Stimulated activated CD8-positive, alpha-beta memory T cell treated with anti-CD3 and anti-CD28 coated beads, Interleukin-15, amount 100 ng/mL, for 1 hour (primary cell): ENCODE measurements at places on chromosomes 5 and 9.

- no peak for DNase-seq
Measured at GRCh38 chr5:120314191-120314590, 149.9 kb upstream of the PRR16 start.

GRCh38 chr5:159601216-159601615 lies 270.9 kb upstream of the IL12B start:
- DNase-seq: no peak

- no peak for DNase-seq
Measured at GRCh38 chr5:59592101-59592500, 301.4 kb downstream of the PDE4D start.

DNA sequence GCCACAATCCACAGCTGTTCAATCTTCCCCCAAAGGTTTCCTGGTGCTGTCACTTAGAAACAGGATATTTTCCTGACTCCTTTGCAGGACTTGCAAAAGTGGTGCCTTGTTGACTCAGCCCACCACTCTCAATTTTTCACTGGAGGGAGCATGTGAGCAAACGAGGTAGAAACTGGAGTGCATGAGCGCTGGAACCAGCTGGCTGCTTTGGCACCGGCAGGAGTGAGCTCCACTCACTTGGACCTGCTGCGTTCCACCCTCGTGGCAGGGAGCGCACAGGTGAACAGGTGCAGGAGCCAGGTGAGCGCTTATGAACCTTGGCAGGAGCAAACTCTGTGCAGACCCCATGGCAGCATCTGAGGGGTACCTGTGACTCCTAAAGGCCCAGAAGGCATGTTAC lies 364.1 kb upstream of the RORB start:
- no peak for DNase-seq

GRCh38 chr9:93422977-93423616 lies 28.4 kb upstream of the FAM120A start:
- DNase-seq: no peak

- no peak for DNase-seq
Measured at GRCh38 chr5:112998296-112998695, 21.7 kb downstream of the DCP2 start.

GRCh38 chr5:150703762-150704161 lies 2.9 kb upstream of the RBM22 start:
- DNase-seq: no peak

GRCh38 chr9:127654619-127655018 lies 42.5 kb downstream of the STXBP1 start:
- DNase-seq: no peak

GRCh38 chr5:65172486-65173129 lies 309.1 kb downstream of the ADAMTS6 start:
- no peak for DNase-seq

DNA sequence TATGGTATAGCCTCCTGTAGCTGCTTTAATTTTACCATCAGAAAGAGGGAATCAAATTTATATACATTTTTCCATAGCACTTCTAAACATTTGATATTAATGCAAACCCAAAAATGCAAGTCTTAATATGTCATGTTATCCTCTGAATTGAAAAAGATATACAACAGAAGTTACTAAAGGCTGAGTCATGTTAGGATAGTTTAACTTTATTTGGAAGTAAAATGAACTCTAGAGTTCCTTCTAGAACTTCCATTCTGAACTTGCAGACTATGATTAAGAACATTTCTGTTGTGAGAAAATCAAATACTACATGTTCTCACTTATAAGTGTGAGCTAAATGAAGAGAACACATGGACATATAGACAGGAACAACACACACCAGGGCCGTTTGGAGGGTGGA lies 317.3 kb upstream of the PRR16 start:
- no peak for DNase-seq

GRCh38 chr9:136645903-136646754 lies 16.6 kb upstream of the EGFL7 start:
- no peak for DNase-seq

- no peak for DNase-seq
Measured at GRCh38 chr9:126639318-126640000, 25.7 kb downstream of the LMX1B start.

DNA sequence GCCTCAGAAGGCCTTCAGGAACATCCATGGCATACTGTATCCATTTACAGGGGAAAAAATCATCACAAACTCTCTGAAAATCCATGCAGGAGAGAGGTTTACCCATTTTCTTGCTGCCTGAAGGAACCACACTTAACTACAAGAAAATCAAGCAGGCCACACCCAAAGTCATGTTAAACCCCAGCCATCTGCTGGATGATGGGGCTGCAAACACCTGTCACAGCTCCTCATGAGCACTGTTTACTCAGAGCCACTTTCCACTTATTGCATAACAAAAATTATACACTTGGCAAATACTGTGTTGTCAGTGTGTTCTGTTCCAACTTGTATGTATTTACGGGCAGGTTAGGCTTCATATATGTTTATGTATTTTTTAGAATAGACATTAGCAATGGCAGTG lies 35.8 kb downstream of the PPIC start:
- DNase-seq: no peak

DNA sequence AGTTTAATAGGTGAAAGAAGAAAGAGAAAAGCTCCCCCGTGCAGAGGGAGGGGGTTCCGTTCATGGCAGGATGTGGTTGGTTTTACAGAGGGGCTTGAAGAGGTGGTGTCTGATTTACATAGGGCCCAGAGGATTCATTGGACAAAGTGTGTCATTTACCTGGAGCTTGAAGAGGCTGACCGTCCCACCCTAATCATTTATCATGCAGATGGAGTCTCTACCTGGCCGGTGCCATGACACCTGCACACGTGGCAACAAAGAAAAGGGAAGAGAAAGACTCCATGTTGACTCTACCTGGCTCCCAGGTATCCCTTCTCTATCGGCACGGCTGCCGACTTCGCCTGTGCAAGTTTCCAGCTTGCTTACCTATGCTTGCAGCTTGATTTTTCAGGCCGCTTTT lies 35.3 kb upstream of the PRRC2B start:
- DNase-seq: no peak

DNA sequence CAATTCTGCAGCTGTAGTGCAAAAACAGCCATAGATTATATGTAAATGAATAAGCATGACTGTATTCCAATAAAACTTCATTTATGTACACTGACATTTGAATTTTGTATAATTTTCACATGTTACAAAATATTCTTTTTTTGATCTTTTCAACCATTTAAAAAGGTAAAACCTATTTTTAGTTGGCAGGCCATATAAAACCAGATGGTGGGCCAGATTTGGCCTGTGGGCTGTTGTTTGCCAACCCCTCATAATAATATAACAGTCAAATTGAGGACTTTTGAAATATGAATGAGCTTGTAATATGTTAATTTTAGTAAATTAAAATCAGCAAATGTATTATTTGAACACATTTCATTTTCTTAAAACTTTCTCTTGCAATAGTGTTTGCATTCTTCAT lies 913.4 kb downstream of the TLE1 start:
- no peak for DNase-seq

- DNase-seq: no peak
Measured at GRCh38 chr9:5651246-5651645, 22.3 kb downstream of the RIC1 start.

GRCh38 chr5:9062873-9063272 lies 483.0 kb downstream of the SEMA5A start:
- no peak for DNase-seq

DNA sequence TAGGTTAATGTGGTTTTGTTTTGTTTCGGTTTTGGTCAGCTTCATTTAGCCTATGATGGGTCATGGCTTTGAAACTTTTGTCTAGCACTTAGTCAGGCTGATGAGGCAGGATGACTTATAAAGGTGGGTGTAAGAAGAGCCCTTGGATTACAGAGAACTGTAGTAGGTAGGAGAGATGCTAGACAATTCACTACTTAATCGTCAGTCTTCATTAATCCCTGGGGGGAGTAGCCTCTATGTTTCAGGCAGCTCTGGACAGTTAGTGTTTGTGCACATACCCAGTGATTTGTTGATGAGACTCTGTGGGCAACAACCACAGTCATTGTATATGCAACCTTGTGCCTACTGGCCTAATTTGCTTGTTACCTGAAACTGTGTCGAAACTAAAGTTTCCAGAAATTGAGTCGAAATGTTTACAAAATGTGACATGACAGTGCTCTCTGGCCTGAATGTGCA lies 113.3 kb downstream of the MTREX start:
- DNase-seq: no peak

DNA sequence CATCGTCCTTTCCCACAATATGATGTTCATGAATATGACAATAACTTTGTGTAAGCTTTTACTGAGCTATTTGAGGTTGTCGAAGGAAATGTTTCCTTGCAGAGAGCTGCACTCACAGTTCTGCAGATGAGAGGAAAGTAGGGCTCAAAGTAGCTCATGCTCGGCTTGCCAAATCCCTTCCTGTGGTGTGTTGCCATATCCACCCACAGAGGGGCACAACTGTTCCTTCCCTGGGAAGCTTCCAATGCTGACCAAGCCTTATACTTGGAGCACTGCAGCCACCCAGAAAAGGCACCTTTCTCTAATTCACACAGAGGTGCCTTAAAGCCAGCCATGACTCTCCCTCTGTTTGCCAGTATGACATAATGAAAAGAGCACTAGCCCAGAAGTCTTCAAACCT lies 390.3 kb downstream of the CAAP1 start:
- DNase-seq: no peak

GRCh38 chr9:93107825-93108161 lies 11.8 kb downstream of the CARD19 start:
- DNase-seq: no peak

GRCh38 chr9:89236955-89237573 lies 58.4 kb upstream of the SHC3 start:
- no peak for DNase-seq

DNA sequence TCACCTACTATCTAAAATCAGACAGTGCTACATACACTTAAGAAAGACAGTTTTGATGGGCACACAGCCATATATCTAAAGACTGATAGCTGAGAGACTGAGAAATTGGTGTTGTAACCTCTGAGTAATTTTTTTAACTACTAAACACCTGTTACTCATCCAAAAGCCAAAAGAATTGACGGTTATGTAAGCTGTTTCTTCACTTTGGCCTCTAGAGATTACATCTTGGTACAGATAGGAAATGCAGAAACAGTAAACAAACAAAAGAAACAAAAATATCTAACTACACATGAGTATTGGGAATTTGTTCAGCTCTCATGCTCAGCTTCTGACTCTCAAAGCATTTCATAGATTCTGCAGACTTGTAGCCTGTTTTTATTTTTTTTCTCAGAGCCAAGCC lies 152.1 kb upstream of the GAS1 start:
- DNase-seq: no peak

DNA sequence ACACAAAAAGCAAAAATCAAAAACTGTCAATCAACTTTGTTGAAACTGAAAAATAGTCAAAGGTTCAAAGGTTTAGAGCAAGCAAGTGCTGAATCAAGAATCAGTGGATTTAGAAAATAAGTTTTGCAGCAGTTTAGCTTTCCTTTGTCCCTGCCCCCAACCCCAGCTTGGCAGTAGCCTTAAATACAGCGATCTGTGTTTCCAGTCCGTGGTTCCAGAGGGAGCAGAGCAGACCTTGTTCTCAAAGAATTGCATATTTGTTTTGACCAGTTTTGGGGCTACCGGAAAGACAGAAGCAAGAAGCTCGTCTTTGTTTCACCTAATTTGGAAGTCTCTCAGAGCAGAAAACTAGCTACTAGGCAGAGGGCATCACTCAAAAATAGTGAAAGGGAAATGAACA lies 57.2 kb upstream of the PRDM9 start:
- DNase-seq: no peak
